ENCODE measurements at places on chromosomes 11 and 22.

- DNase-seq, result peak; percentile 69
Observed at GRCh38 chr11:74720596-74721478, 10.4 kb downstream of the CHRDL2 start.

GRCh38 chr11:58316142-58316541 is 42.7 kb downstream of the OR5B17 start:
- no peak for DNase-seq

- no peak for DNase-seq
Observed at GRCh38 chr11:61763930-61764605, 11.6 kb downstream of the MYRF start.

GRCh38 chr11:66480117-66480938 is at the start of gene DPP3:
TSS of gene DPP3 (plus strand) at chr11:66480434. CDS start at chr11:66482201, 1,767 bp downstream.
- peak; percentile 98 for DNase-seq

DNA sequence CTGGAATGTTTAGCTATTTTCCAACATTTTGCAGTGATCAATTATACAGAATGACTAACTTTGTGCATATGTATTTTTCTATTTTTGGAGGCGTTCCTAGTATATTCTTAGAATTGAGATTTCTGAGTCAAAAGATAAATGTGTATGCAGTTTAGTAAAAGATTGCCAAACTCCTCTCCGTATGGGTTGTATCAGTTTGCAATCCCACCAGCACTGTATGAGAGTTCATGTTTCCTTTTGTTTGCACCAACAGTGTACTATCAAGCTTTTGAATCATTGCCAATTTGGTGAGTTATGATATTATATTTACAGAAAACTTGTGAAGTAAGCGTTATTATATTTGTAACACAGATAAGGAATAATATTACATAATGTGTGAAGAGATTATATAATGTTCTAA is 658.7 kb downstream of the JRKL start:
- DNase-seq, result no peak

DNA sequence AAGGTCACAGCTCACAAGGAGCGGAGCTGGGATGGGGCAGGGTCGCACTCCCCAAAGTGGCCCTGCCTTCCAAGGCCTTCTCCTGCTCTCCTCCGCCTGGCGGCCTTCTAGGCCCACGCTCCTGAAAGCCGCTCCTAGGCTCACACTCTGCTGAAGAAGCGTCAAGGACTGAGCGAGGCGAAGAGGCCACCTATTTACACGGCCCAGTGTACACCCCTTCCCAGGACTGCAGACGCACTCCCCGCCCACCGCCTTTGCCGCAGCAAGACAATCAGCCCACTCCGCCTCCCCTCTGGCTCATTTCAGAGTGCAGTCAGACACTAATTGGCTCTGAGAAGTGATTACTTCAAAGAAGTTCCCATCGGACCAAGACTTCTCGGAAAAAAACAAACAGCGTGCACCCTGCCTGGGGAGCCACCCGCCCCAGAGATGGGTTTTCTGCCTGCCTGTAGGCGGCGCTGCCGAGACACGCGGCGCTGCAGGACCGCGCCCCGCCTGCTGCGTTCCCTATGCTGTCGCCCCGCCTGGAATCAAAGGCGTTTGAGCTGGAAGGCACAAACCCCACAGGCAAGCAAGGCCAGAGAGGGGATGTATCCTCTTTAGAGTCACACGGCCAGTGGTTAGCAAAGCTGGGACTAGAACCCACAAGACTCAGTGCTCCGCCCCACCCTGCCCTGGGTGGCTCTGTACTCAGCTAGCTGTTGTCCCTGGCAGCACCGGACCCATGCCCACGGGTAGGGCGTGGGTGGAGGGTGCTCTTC is 414.8 kb downstream of the BUD13 start:
- peak; percentile 71 for DNase-seq

DNA sequence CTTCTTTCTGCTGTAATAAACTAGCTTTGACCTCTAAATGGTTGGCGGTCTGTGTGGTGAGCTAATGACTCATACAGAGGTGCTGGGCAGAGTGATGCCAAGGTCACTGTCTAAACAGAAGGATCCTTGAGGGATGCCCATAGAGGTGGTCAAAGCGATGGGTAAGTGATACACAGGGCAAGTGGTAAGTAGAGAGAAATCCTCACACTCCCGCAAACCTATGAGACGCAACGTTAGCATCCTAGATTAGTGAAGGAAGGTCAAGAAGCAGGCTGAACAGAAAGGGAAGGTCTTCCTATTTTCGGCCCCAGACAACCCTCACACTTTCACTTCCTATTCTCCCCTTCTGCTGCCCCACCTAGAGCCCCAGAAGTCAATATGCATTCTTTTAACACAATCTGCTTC is 65.6 kb upstream of the SESN3 start:
- DNase-seq, result no peak

DNA sequence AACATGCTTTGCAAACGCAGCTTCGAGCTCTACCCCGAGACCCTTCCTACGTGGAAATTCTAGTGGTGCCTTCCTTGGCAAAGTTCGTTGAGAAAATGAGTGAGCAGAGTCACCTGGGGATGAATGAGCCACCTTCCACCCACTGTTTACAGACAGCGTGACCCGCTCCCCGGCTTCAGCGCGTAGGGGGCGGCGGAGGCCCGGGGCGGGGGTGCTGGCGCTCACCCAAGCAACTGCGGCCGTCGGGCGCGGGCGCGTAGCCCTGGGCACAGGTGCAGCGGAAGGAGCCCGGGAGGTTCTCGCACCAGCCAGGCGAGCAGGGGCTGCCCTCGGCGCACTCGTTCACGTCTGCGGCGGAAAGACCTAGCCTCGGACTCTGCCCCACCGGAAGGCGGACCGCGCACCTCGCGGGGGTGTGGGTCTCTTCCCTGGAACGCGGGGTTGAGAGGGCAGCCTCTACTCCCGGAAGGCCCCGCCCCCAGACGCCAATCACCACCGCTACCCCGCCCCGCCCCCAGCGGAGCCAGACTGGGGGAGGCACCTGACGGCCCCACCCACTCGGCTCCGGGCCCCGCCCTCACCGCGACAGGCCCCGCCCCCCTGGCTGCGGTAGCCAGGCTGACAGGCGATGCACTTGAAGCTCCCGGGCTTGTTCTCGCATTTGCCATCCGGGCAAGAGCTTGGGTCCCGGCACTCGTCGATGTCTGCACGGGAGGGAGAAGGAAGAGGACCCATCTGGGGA is 11.8 kb downstream of the LTBP3 start:
- peak; percentile 50 for DNase-seq

- no peak for DNase-seq
Observed at GRCh38 chr11:61007383-61007955, 36.0 kb downstream of the CD6 start.

GRCh38 chr11:96137373-96137772 is 205.6 kb downstream of the MAML2 start:
- peak; percentile 32 for DNase-seq

DNA sequence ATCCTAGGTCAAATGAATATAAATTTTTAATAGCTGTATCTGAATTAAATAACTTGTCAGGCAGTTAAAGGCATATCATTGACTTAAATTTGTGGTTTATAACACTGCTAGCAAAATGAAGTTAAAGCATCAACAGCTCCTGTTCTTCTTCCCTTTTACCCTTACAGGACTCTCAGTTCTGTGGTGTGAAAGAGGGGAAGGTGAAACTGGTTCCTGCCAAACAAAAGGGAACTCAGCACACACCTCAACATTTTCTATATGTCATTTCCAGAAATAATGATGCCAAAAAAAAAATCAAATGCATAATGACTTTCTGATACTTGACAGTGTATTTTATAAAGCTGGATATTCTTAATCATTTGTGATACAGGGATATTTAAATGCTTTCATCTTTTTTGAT is 21.2 kb downstream of the ARL14EP start:
- DNase-seq, result no peak

DNA sequence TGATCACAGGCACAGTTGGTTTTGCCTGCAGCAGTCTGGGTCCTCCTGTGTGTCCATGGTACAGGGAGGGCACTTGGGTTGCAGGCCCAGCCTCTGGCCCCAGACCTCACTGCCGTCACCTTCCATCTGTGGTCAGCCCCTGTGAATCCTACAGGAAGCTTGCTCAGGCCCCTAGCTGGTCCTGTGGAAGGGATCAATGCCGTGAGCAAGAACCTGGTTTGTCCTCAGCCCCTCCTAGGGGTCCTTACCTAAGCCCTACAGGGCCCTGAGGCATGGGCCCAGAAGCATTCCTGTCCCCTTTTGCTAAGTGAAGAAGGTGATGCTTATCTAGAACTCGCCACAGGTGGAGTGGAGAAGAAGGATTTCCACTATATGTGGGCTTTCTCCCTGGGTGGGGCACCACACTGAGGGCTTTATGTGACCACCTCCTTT is 29.9 kb downstream of the MED15 start:
- DNase-seq, result no peak

DNA sequence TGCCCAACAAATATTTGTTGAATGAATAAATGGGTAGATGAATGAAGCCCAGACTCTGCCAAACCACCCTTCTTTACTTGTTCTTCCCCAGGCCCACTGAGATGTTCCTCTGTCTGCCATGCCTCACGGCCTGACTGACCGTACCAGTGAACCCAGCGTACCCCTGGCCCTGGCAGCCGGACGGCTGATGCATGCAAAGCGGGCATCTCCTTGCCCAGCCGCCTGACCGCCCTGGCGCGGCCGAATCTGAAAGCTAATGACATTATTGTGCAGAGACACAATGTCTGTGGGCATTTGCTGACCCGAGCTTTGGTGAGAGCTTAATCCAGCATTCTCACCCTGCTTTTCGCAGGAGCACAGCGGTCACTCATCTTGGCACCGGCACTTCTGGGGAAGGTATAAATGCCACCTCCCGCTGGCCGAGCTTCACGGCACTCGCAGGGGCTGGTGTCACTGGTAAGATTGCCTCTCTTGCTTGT is at the start of gene CRYBB2:
TSS of gene CRYBB2 (plus strand) at position 429 of the 479 bp plus-strand sequence. CDS start 1,791 bp downstream, outside the sequence.
- no peak for DNase-seq

DNA sequence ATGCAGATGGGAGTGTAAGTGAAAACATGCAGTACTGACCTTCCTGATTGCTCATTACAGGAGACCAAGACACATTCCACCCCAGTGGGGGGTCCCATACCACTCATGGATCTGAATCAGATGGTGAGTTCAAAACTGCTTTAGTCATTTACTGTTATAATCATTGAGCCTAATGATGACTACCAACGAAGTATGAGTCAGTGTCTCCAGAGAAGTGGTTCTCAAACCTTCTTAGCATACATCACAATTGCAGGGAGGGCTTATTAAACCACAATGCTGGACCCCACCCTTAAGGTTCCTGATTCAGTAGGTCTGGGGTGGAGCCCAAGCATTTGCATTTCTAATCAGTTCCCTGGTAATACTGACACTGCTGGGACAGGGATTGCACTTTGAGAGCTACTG is 75.8 kb downstream of the CD44 start:
- DNase-seq, result no peak

DNA sequence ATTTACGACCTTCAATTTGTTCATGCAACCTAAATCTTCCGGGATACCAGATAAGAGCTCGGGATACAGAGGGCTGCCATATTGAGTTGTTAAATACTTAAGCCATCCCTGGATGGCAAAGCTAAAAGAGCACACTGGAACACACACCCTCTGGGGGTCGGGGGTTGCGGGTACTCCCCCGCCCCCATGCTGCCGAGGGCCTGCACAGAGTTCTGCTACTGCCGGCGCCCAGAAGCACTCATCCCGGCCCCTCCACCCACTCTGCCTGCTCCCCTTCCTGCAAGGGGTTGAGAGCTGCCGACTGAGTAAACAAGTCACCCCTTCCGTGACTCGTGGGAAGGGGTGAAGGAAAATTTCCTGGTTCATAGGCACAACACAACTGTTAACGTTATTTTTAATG is 9.3 kb upstream of the MMP13 start:
- no peak for DNase-seq

GRCh38 chr22:37431366-37431765 is 4.1 kb upstream of the ELFN2 start:
- no peak for DNase-seq

DNA sequence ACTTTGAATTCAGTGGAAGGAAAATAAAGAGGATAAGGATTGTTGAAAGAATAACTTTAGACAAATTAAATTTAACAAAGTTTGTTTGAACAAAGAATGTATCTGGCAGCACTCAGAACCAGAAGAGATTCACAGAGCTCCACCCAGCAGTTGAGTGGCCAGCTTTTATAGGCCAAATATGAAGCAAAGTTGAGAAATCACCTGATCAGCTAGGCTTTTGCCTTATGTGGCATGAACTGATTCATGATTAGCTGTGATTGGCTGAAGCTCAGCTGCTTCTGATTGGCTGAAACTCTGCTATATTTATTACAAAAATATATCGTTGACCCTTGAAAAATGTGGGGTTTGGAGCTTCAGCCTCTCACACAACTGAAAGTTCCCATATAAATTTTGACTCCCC is 62.6 kb downstream of the PIWIL4 start:
- no peak for DNase-seq

DNA sequence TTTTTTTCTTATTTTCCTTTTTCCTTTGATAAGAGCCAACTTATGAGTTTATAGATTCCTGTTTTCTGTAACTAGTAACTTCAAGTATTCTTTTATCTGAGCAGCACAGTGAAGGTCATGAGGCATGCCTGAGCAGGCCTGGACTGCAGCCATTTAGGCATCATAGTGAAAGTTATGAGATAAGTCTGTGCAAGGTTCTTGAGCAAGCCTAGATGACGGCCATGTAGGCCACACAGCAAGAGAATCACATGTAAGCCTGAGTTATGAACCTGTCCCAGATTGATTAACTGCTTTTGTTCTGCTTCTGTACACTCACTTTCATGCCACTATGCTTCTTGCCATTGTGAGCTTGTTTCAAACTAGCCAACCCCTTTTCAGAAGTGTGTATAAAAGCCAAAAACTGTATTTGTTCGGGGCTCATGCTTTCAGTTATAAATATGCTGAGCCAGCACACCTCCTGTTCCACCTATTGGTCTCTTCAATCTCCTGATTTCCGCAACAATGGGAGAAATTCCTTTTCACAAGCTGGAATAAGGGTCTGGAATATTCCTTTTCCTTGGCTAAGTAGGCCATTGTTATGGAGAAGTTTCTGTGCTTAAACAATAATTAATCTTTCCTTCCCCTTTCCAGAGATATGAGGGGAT is 745.7 kb downstream of the FAM181B start:
- DNase-seq, result no peak

GRCh38 chr22:27714068-27714467 is 87.5 kb downstream of the MN1 start:
- DNase-seq, result no peak

DNA sequence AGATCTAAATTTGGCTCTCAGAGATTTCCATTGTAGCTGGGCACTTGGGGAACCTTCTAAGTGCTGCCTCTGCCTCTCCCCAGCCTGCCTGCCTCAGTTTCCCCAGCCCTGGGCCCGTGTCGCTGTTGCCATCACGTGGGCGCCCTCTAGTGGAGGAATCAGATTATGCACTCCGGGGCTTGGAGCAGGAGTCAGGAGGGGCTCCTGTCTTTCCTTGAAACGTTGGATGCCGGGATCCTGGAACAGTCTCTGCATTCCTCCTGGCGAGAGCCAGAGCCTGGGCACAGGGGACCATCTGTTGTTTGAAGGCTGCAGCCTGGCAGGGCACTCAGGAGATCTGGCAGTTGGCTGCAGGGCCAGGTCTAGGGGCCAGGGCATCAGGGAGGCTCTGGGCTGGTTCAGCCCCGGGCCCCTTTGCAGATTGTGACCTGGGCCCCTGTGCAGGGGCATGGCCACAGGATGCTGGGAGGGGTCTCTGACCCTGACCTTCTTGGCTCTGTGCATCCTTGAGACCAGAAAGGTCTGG is 71.6 kb downstream of the LRP5 start:
- DNase-seq, result peak; percentile 80
